ENCODE measurements at places on chromosomes 5 and 9.

DNA sequence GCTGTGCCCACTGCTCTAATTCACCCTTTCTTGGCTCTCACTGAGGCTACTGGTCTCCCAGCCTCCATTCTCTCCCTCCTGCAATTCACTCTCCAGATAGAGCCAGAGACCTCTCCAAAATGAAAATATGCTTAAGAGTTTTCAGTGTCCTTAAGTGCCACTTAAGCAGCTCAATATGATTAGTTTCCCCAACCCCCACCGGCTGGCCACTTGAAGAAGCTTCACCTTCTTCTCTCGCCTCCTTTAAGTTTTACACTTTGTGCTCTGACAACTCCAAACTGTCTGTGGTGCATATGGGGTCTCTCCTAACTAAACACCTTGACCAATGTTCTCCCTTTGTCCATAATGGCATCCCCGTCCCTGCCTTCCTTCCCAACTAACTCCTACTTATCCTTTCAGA is 53.4 kb downstream of the CDK5RAP2 start:
- no peak for DNase-seq

DNA sequence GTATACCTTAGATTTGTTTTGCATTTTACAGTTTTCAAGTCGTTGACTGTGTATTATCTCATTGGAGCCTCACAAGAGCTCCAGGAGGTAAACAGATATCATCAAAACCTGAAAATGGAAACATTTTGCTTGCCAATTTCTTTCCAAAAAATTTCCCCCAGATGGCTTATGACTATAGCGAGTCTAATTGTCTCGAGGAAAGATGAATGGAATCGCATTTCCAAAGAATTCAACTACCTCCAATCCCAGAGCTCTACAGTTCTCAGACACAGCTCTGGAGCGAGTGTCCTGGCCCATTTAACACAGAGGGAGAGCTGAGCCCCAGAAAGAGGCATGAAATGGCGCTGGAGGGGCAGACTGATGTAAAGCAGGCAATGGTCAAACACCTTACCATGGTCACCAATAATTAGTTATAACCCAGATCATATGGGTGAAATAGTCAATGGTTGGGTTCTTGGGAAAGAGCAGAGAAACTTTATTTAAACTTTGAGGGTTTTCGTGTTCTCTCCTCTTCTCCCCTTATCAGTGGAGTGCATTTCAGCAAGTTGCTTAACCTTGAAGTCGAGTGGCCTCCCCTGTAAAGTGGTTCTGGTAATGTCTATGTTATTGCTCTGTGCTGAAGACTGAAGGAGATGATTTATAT is 168.2 kb downstream of the ZDHHC21 start:
- no peak for DNase-seq

DNA sequence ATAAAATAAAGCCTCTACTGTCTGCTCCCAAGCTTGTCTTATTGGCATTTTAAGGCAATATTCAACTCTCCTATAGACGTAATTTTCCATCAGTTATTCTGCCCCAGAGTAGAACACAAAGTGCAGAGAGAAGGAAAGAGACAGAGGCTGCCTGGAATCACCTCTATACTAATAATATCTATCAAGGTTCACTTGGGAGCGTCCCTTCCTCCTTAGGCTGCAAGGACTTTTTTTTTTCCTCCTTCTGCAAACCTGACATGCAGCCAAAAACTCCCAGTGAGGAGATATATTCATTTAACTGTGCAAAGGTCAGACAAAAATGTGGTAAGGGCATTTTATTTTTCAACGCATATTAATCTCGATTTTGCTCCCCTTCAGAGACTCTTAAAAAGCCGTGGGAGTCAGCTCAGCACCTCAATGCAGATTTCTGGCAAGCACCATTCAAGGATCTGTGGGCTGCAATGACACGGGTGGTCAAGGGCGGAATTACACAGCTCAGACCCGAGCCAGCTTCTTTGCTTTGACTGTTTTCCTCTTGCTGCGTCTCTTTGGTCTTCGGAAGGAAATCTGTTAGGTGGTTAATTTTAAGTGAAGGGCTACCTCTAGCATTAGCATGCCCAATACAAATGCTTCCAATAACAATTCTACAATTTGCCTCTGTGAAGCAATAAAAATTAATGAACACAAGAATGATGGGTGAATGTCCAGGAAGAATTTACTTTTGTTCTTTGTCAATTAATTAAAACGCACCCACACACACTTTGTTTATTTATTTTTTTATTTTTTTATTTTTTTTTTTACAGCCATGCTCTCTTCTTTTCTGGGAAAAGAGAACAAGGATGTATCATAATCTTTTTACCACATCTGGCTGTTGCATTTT is 587.7 kb upstream of the GRAMD2B start:
- peak; percentile 5 for DNase-seq

DNA sequence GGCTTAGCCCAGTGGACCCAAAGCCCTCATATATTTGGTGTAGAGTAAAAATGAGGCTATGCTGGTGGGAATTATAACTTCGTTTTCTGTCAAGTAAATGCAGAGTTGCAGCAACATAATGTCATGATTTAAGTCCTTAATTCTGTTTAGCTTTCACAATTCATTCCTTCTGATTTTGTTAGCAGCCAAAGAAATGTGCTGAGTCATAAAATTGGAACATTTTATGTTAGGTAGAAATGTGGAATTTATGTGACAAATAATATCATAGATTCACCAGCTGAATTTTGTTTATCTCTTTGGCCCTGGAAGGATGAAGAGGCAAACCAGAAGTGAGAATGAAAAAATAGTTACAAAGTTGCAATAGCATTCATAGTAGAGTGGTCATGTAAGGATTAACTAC is 247.0 kb downstream of the TRPM3 start:
- no peak for DNase-seq

- DNase-seq: no peak
These were observed 1318.3 kb upstream of the DMAC1 start for GRCh38 chr9:9117866-9118265.

GRCh38 chr9:93095205-93096130 is 549 bp upstream of the CARD19 start:
- peak; percentile 100 for DNase-seq

DNA sequence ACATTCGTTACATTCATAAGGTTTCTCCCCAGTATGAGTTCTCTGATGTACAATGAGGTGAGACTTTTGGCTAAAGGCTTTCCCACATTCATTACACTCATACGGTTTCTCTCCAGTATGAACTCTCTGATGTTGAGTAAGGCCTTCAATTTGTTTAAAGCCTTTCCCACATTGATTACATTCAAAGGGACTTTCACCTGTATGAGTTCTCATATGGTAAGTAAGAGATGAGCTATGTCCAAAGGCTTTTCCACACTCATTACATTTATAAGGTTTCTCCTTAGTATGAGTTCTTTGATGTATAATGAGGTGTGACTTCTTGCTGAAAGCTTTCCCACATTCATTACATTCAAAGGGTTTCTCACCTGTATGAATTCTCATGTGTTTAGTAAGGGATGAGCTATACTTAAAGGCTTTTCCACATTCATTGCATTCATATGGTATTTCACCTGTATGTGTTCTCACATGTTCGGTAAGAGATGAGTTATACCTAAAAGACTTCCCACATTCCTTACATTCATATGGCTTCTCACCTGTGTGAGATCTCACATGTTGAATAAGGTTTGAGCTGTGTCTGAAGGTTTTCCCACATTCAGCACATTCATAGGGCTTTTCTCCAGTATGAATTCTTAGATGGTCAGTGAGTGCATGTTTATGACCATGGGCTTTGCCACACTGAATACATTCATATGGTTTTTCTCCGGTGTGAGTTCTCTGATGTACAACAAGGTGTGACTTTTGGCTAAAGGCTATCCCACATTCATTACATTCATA is 13.5 kb downstream of the ZFP37 start:
- DNase-seq: no peak

DNA sequence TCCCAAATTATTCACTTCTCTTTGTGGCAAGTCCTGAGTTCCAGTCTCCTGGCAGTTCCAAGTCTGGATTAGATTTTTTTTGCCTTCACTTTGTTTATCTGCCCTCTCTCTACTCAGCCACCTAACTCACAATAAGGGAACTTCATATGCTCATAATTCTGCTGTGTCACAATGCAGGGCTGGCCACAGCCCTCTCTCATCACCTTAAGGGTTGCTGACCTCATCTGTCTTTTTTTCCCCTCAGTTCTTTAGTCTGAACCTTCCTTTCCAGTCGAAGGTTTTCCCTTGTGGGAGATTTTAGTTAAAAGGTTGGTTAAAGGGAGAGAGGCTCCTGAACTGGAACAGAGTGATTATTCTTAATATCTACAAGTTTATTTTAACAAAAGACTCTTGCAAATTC is 4.1 kb downstream of the BAG1 start:
- DNase-seq: no peak

DNA sequence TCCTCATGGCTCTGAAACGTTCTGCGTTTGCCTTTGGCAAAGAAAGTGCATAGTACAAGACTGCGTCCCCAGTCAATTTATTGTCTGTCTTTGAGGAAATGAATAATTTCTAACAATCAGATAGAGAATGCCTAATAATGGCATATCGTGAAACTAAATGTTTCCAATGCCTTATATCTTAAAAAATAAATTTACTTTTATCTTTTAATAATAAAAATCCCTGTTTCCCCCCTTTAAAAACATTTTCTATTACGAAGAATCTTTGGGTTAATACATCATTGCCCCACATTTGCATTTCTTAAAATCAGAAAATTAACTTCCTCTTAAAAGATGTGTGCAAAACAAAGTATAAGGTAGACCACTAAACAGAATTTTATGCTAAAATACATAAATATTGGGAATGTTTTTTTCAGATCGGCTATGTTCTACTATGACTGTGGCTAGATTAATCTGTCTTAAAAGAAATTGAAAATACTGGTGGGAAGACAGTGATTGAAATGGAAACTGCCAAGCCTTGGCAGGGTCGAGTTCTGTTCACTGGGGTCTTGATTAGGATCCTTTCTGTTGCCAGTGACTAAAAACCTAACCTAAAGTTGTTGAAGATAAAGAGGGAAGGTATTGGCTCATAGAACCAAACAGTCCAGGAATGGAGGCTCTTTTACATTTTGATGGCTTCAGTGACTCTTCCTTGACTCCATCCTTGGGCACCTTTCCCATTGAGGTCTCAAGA is at the start of gene IL5:
Gene IL5, minus strand, starts transcription at position 51 of the 730 bp plus-strand sequence. Its CDS starts 44 bp downstream, at position 7.
- DNase-seq: no peak

- no peak for DNase-seq
These were observed 179.7 kb upstream of the ISL1 start for GRCh38 chr5:51203598-51203997.

GRCh38 chr5:139684881-139685749 is 37.0 kb downstream of the CXXC5 start:
- no peak for DNase-seq

DNA sequence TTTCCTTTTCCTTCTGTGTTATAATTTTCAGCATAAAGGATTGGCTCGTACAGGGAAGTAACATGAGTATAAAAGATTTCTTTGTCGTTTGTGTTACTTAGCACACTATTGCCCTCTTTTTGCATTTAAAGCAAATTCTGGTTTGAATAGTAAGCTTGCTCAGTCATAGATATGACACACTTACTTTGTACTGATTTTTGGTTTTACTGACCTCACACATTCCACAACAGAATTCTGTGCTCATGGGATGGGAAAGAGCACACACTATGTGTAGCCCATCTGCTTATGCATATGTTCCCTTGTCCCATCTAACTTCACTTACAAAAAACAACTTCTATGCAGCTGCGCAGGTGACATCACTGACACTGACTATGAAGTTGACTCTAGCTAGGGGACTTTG is 111.9 kb upstream of the MTAP start:
- no peak for DNase-seq

GRCh38 chr9:18616976-18617375 is 143.0 kb downstream of the ADAMTSL1 start:
- no peak for DNase-seq

DNA sequence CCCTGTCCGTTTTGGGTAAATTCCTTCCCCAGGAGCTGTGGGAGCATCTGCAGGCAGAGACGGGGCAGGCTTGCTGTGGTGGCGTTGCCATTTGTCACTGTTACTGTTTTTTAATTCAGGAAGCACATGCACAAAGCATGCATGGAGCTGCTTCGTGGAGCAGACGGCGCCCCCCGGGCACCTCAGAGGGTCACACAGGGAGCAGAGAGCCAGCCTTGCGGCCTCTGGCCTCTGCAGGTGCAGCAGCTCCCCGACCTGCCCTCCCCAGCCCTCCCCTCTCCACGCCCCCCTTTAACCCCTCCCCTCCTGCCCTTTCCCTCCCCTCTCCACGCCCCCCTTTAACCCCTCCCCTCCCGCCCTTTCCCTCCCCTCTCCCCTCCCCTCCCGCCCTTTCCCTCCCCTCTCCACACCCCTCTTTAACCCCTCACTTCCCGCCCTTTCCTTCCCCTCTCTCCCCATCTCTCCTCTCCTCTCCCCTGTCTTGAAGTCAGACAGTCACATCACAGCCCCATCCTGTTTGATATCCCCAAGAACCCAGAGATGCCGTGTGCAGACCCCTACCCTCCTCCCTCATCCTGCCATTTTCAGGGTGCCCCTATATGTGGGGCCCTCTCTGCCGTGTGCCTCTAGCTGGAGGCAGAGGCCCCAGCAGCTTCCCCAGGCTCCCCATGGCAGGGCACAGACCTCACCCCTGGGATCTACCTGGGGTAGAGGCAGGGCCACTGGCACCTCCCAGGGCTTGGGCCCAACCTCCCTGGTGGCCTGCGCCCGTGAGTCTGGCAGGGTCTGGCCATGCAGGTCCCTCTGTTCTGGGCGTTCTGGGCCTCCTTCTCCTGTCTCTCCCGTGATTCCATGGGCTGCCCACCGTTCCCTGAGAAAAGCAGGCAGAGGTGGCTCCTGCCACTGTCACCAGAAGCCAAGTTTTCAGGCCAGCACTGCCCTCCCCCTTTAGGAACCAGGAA is 29.6 kb upstream of the UBAC1 start:
- DNase-seq: no peak

DNA sequence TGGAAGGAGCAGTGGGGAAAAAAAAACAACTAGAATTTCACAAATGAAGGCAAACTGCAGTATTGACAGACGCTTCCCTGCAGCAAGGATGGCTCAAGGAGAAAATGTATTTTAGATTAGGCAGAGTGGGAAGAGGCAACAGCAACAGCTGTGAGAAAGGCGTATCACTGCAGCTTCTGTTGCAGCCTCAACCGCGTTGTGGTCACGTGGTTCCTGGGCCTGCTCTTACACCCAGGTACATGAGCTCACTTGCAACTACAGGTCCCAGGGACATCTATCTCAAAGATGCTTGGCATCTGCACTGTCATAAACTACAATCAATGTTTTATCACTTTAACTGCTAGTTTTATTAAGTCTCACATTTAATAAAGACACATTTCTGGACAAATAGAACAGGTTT is 36.0 kb upstream of the GOLM1 start:
- DNase-seq: no peak

- no peak for DNase-seq
These were observed 60.4 kb upstream of the CDK5RAP2 start for GRCh38 chr9:120640380-120640779.

Data from hippocampal formation (tissue), 2 donors.